GM12891 (cell line): ENCODE measurements at places on chromosomes 12 and 14.

DNA sequence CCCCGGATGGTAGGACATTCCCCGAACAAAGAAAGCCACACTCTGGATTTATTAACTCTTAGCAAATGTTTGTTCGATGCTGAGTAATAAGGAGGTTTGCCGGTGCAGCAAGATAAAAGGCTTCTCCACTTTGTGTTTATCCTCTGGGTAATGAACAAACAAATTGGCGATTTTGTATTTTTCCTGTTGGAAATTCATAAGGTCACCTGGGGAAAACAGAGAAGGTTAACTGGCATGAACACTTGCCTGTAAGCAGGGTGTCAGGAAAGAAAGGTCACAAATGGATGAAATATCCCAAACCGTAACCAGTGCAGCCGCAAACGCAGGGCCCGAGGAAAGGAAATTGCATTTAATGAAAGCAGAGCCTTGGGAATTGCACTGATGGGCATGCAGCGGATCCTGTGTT is 132.8 kb downstream of the RMST start:
- DNase-seq = no peak

- DNase-seq = no peak
These were observed 212.2 kb downstream of the KIF26A start for GRCh38 chr14:104350463-104351185.

- no peak for DNase-seq
These were observed 340.5 kb downstream of the TMEM121 start for GRCh38 chr14:105866841-105867321.

GRCh38 chr12:86931714-86932113 is 675.5 kb upstream of the MGAT4C start:
- DNase-seq = no peak

DNA sequence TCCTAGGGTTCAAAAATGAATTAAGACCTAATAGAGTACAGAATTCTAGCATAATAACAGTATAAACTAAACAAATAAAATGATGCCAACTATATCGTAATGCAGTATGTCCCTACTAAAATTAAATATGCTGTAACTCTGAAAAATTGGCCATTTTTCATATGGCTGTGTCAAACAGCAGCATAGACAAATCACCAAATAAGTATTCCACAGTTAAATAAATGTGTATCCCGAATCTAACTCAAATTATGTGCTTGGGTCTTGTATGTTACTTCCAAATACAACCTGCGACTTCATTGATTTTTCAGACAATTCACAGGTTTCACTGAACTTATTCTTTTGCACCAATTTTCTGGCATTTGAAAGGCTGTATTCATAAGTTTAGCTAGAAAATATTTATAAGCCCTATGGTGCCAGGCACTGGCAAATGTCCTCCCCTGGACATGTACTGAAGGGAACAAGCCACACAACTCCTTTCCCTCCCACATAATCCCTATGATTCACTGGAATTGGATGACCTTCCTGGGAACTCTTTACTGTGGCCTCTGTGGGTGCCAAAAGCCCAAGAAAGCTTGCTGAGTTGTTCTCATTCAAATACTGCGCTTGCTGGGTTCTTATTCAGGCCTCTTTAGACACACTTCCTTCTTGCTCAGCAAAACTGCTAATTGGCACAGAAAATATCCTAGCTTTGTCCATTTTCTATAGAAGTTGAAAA is 108.8 kb downstream of the KITLG start:
- DNase-seq = no peak

DNA sequence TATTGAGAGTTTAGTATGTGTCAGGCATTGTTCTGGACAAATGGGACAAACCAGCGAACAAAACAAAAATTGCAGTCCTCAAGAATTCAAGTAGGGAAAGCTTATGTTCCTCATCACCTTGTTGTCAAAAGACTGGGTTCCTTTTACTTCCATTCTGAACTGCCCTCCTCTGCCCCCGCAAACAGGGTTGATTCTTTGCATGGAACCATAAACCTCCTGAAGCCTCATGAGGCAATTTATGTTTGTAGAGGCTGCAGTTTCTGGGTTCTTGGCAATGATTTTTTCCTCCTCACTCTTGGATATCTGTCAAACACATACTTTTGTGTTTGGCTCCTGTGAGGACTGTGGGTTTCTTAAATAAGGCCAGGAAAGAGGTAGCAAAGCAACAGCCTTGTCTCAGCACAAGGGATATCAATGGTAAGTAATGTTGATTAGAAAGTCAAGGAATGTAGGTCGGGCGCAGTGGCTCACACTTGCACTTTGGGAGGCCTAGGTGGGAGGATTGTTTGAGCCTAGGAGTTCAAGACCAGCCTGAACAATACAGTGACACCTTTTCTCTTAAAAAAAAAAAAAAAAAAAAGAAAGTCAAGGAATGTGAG is 13.9 kb downstream of the COPZ1 start:
- no peak for DNase-seq

- no peak for DNase-seq
These were observed 159.2 kb downstream of the PAX9 start for GRCh38 chr14:36820901-36821300.

DNA sequence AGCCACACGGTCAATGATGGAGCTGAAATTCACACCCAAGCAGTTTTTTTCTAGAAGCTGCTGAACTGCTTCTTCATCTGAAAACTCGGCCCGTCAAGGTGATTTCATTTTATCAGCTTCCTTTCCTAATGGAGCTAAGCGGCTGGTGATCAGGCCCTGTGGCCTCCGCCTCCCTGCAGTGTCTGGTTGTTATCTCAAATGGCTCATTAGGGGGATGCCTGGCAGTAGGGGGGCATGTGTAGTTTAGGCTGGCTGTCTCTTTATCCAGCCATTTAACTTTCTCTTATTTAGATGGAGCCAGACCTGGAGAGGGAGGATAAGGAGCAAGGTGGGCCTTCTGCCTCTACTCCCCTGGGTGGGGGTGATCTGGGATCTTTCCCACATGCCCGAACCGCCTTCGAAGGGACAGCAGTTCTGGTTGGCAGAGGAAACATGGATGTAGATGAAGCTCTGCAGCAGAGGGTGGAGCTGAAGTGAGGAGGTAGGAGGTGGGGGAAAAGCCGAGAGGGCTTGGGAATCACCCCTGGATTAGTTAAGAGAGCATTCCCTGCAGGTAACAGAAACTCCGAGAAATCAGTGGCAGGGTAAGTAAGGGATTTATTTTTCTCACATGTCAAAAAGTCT is 64.4 kb downstream of the TGFB3 start:
- no peak for DNase-seq

GRCh38 chr12:21912318-21912717 is 28.9 kb downstream of the ABCC9 start:
- no peak for DNase-seq

DNA sequence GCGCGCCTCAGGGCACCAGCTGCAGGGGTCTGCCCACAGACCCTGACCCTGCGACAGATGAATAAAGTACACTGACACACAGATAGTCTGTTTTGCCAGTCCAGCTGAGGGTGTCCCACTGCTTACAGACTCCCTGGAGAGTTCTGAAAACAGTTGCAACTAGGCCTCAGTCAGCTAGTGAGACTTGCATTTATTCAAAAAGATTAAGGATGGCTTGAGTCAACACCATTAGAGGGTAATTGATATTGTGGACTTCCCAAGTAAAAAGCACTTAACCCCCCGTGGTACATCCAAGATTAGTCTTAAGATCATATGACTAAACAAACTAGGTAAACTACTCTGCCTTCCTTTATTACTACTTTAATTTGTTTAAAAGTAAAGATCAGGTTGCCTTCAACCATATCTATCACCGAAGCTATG is 11.1 kb upstream of the PSEN1 start:
- no peak for DNase-seq

DNA sequence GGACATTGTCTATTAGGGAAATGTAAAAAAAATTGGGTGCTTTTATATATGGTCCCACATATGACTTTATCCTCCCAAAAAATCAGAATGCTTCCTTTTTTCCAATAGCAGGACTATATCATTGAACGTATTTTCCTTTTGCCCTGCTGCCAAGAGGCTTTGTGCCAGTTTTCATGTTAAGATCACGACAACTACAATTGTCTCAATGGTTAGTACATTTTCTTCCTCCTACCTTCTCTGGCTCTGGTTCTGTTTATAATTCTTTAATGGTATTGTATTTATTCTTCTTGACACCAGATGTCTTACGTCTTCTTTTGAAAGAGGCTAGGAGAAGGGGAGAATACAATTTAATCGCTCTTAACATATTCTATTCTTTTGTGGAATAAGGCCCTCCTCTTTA is 106.9 kb downstream of the ANO6 start:
- no peak for DNase-seq

DNA sequence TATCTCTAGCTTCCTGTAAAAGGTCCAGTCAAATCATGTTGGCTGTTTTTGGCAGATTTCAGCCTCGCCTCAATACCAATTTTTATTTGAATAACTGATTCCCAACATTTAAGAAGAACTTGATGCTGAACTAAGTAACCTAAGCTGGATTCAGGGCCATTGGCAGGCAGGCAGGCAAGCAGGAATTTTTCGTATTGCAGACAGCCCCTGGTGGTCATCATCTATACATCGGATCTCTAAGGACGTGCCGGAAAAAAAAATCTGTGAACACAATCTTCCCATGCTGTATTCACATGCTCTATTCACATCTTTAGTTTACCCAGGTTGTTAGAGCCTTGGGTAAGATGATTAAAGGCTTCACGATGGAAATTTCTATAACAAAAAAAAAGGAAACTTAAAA is 7.0 kb downstream of the VCPKMT start:
- no peak for DNase-seq

DNA sequence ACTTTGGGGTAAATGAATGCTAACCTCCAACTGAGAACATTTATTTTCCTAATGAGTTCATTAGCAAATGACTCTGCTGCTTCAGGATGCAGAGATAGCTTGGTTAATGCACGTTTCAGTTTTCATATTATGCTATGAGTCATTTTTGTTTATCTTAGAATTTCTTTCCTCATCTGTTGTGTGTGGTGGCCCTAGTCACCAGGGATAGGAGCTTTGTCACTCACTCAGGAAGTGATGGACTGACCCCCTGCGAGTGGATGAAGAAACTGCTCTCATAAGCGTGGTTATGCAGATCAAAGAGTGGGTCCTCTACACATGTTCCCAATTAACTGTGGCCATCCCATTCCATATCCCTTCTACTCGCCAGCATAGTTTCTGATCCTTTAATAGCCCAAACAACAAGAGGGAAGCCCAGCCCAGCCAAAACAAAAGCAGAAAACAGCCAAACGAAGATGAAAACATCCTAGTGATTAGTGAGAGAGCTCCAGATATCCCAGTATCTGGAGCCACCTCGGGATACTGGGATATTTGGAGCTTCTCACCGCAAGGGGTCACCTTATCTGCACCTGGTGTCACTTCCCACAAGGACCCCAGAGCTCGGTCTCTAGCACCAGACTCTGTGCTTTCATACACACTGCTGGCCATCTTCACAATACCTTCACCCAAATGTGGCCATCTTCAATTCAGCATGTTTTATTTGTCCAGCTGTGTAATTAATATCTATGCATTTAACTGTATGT is 8.6 kb downstream of the TC2N start:
- DNase-seq = no peak
